Right ventricle myocardium superior (tissue), 1 donor: ENCODE measurements at places on chromosomes 3 and 15.

DNA sequence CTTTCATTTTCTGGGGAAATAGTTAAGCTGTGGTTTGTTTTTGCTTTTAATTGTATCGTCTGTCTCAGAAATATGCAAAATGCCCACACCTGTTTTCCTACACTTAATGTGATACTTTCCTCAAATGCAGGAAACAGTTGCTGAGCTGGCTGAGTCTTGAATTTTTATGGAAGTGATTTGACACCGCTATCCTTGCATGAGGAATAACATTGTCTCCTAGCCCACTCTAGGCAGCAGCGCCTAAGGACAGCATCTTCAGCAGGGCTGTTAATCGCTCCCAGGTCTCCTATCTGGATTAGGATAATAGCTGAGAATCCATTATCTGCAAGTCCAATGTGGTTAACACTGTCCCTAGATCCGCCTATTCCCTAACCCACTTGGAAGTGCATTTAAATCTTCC, 132.6 kb upstream of the NR2E3 start:
- DNase-seq, result no peak

DNA sequence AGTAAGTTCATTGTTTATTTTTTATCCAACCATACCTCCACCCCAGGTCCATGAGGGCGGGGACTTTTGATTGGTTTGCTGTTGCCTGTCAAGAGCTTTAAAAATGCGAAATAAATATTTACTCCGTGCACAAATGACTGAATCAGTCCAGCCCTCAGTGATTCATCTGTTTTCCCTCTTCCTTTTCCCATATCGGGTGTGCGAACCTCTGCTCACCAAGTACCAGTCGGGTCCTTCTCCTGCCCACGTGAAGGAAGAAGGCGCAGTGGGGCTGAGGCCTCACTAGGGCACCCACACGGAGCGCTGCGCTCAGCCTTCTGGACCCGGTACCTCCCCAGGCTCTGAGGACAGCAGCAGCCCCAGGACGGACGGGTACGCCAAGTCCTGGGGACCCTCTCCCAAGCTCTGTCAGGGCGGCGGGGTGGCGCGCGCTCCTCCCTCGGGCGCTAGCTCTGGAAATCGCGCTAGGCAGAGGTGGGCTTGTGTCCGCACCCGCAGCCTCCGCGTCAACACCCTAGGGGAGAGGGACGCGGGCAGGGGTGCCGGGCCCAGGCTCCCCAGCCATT, 70.5 kb upstream of the EPHB3 start:
- DNase-seq, result no peak

DNA sequence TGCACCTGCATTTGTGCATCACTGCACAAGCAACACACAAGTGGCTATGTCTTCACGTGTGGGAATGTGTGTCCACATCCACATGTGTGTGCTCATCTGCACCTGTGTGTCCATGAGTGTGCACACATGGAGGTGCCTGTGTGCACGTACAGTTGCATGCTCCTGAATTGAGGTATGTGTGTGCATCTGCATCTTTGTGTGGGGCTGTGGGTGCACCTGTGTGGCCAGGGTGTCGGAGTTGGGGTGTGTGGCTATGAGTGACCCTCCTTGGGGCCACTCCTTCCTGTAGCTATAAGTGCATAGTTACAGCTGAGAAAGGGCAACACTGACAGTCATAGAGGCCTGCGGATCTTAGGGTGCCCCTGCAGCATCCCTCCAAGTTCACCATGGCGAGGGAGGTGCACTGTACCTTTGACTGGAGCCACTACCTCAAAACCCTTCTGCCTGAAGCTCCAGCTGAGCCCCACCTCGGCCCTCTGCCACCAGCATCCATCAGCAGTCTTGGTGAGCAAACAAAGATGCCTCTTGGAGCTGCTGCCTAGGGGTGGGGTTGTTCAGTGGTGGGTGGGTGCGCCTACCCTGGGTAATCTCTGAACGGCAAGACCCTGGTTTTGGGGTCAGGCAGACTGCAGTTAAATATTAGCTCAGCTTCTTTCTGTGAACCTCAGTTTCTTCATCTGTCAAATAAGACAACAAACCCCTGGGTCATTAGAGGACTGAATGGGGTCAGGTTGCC, 5.2 kb upstream of the HHATL start:
- no peak for DNase-seq

DNA sequence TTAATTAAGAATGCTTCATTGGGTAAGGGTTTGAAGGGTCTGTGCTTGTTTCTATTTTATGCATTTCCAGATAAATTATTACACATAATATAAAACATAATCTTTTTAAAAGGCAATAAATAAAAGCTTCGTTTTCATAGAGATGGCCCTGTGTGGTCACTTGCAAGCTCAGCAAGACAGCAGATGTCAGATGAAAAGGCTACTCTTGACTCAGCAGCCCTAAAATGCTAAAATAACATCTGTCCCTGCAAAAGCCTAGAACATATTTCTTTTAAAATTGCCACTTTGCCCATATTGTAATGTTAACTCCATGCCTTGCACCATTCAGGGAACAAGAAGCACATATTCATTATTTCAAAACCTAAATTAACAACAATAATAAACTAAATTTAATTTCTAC, 349.4 kb downstream of the CNTN3 start:
- no peak for DNase-seq

DNA sequence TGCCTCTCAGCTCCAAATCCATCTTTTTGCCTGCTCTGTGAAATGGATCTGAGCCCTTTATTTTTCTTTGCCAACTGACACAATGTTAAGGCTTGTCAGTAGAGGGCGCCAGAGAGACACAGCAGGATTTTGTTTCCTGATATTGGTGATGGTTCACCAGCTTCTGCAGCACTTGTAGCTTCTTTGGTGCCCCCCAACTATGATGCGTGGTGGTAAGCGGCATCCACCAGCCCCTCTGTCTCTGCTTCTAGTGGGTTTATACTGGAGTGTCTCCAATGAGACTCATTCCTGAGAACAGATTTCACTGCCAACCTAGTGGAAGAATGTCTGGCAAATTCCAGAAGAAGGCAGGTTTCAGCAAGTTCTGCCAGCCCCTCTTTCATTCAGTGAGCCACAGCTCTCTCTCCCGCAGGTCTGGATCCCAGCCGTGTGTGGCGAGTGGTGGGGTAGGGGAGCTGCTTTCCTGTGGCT, 471.9 kb upstream of the FRG2C start:
- no peak for DNase-seq

GRCh38 chr3:29152379-29152778, 128.5 kb upstream of the RBMS3 start:
- no peak for DNase-seq

DNA sequence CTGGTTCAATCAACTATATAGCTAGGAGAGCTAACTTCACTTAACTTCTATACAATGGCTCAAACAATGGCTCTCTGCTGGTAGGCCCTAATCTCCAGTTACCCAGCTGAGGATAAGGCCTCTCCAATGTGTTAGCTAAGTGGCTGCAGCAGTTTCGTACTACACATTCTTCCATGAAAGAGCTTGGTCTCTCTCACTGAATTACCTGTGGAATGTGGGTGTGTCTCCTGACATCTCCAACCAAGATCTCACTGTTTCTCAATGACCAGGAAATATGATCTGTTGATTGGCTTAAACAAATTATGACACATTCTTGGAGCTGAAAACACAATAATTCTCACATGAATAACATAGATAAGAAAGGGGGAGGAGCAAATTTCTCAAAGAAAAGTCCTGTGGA, 169.8 kb upstream of the ROBO1 start:
- DNase-seq, result no peak

GRCh38 chr3:175098644-175099043, 239.5 kb downstream of the NAALADL2 start:
- DNase-seq, result no peak

- no peak for DNase-seq
Observed at GRCh38 chr3:39917065-39917773, 107.8 kb downstream of the MYRIP start.

- DNase-seq, result no peak
Observed at GRCh38 chr15:87567406-87568030, 689.0 kb downstream of the NTRK3 start.

- DNase-seq, result peak; percentile 5
Observed at GRCh38 chr3:13115576-13115910, 42.3 kb upstream of the IQSEC1 start.

DNA sequence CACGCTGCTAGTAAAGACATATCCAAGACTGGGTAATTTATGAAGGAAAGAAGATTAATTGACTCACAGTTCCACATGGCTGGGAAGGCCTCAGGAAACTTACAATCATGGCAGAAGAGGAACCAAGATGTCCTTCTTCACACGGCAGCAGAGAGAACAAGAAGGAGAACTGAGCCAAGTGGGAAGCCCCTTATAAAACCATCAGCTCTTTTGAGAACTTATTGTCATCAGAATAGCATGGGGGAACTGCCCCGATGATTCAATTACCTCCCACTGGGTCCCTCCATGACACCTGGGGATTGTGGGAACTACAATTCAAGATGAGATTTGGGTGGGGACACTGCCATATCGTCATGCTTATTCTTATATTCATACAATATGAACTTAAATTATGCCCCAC, 49.0 kb downstream of the DUT start:
- no peak for DNase-seq

GRCh38 chr3:169228522-169228921, 435.0 kb downstream of the MECOM start:
- DNase-seq, result no peak

GRCh38 chr15:34655326-34655725, 71.9 kb upstream of the GOLGA8B start:
- DNase-seq, result no peak

DNA sequence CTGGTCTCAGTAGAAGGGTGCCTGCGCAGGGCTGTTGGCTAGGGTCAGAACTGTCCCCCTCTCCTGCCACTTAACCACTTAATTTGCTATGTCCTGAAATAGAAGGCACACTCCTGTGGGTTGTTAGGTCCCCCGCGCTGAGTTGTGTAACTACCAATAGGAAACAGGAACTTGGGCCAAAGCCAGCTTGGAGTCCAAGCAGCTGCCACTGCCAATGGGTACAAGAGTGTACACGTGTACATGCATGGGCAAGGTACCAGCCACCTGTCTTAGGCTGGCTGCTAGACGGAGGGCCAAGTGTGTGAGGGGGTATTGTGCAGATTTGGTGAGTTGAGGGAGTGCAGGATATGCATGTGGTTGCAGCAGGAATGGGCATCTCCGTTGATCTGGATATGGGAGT, 29.7 kb upstream of the POLG start:
- no peak for DNase-seq

DNA sequence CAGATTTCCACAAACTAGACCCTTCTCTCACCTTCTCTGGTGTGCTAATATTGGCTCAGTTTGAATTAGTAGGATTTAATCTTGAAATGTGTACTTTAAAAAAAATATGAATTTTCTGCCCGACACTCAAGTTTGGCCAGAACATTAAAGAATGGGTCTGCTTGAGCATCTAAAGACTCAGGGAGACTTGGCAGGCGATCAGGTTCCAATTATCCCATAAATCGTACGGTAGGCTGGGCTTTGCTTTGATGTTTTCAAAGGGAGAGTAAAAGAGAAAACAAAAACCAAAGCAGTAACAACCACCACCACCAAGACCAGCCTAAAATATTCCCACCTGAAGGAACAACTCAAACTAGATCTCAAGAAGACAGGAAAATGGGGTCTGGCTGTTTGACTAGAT, 230.8 kb downstream of the EBLN2 start:
- DNase-seq, result no peak
